Activated CD4-positive, alpha-beta T cell treated with anti-CD3 and anti-CD28 coated beads, Interleukin-2, amount 50 U/mL, for 24 hours (primary cell): ENCODE measurements at places on chromosomes 3 and 15.

DNA sequence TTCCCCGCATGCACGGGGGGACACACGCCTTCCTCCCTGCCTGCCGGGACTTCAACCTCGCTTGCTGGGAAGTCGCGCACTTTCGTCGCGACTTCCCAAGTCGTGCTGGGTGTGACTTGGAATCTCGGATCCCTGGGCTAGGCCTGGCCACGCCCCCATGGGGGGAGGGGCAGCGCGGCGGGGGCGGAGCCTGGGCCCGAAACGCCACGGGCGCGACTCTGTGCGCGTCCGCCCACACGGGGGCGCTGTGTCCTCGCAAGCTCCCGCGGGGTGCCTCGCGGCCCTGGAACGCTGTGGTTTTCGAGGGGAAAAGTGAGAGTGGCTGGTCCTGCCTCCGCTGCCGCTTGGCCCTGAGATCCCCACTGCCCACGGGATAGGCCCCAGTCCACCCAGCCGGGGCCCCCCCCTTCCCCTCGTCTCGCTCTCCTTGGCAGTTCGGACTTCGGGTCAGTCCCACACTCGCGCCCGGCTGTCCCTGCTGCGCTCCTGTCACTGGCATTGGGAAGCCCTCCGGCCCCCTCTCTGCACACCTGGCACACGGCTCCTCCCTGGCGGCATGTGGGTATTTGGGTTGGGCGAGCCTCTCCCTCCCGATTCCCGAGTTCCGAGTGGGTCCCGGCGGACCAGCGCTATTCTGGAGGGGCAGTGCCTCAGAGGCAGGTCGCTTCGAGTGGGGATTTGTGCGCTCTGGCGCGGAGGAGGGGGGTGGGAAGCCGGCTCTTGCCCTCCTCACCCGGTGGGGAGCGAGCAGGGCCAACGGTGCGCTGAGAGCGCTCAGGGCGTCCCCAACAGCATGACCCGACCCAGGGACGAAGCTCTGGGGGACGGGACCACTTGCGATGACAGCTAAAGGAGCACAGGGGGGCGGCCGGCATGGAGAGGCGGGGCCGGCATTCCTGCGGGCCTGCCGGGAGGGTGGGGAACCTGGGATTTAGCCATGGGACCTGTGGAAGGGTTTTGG lies 23.6 kb downstream of the SEC61A1 start:
- DNase-seq: peak; percentile 67

DNA sequence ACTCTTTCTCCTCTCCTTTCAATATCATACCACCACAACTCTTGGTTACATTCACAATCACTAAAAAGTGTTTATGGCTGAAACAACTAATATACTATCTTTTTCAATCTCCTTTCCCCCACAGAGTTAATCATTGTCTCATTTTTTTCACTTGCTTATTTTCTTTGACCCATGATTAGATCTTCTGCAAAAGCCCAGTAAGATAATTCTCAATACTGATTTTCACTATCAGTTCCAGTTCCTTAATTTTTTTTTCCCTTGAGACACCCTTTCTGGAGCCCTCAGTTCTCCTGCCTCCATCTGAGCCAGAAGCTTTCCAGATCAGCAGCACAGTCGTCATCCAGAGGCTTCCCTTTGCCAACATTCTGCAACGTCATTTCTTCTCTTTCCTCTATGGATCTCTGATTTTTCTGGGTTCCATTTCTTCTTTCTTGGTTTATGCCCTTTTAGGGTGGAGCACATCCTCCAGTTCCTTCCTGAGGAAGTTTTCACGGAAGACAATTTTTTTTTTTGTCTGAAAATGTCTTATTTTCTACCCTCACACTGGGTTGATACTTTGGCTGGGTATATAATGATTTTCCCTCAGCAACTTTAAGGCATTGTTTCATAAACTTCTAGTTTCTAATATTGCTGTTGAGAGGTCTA lies 88.7 kb upstream of the C15orf39 start:
- DNase-seq: no peak

- DNase-seq: no peak
Measured at GRCh38 chr3:11373654-11374053, 101.5 kb downstream of the ATG7 start.

- DNase-seq: no peak
Measured at GRCh38 chr3:44842376-44842775, 19.3 kb upstream of the TMEM42 start.

- no peak for DNase-seq
Measured at GRCh38 chr3:152885076-152885475, 50.1 kb downstream of the P2RY1 start.

DNA sequence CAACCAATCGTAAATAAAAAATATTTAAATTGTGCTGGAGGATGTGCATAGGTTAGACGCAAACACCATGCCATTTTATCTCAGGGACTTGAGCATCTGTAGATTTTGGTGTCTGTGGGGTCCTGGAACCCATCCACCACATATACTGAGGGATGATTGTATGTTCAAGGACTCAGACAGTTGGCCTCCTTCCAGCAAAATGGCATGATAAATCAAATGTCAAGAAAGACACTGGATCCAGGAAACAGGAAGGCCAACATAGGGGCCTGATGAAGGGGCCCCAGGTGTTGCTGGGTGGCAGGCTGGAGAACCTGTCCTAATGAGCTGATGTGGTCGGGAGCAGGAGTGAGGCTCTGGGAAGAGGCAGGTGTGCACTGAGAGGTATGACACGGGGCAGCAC lies 289.5 kb downstream of the GABRG3 start:
- DNase-seq: no peak

GRCh38 chr3:190545191-190545590 lies 31.3 kb downstream of the IL1RAP start:
- no peak for DNase-seq

GRCh38 chr3:70261283-70261682 lies 51.2 kb downstream of the MDFIC2 start:
- DNase-seq: no peak

DNA sequence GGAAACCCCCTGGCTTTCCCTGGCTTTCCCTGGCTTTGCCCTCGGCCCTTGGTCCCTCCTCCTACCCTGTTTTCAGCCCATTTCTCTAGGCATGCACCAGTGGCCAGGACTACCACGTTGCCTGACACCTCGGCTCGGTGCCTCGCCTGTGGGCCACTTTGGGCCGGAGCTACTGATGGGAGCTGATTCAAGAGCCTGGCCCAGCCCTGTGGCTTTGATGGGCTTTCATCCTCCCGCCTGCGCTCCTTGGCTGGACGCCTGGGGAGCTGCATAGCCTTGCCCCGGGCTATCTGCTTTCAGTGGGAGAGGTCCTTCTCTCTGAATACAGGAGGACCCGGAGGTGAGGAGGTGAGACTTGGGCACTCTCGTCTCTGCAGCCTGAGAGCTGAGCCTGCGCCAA lies 192.7 kb upstream of the HES1 start:
- no peak for DNase-seq
